Left kidney (tissue), 8 donors: ENCODE measurements at places on chromosomes 3 and 15. TPM values are rescaled to one million over a fixed set of nuclear protein-coding genes. Genes with fewer than 3 reads are reported as not detected.

Gene LRRIQ4
- polyA plus RNA-seq, result 0.12 TPM

Gene PLA2G4F
- polyA plus RNA-seq, result 25.0 TPM

DNA sequence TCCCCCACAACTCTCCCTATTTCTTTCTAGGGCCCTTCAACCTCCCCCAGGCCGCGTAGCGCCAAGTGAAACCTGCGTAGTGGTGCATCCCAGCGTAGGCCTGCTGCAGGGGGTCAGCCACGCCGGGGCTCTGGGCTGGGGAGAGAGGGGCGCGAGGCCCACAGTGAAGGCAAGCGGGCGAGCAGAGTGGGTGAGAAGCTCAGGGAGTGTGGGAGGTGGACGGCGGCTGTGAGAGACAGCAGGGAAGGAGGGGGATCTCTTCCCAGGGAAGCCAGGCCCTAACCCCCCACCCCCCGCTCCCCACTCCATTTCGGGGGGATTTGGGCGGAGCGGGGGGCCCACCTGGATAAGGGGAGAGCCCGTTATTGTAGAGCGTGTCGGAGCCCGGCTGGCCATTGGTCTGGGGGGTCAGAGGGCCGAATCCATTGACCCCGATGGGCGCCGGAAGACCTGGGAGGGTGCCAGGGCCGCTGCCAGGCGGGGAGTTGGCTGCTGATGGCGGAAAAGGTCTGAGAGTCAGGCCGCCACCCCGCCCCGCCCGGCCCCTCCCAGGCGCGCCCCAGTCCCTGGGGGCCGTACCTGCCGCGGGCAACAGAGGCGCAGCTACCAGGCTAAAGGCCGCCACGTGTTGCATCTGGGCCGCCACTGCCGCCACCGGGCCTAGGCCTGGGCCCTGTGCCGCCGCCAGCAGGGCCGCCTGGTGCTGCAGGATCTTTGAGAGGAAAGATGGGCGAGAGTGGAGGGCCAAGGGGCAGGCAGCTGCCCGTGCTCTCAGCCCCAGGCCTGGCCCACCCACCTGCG, 16.6 kb upstream of the PARP6 start:
- no peak for DNase-seq

- DNase-seq, result no peak
Measured at GRCh38 chr3:126412841-126413692, 18.4 kb downstream of the CFAP100 start.

DNA sequence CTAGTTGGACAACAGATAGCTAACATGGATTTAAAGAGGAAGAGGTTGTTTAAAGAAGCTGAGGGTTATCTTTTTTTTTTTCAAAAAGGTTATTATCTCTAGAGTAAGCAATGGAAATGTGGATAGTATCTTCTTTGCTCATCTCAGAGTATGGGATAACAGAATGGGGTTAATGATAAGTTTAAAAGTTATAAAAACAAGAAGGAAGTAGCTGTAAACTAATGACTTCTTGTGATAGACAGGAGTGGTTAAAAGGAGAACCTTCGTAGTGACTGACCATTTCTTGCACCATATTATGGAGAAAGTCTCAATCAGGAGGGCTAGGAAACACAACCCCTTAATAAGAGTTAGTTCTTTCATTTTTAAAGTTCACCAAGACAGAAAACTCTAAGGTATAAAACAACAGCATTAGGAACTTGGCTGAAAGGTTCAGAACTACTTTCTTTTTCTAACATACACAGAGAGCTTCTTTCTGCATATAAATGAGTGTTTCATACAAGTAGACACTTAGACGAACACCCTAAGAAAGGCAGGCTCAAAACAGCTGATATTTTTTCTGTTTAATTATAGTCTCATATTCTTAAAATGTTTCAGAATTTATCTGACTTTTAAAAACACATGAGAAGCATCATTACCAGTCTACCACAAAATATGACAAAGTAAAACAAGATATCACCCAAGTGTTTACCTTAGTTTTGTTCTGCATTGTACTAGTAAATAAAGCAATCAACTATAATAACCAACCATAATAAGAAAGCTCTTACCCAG, 140.0 kb downstream of the MEIS2 start:
- no peak for DNase-seq
